ENCODE measurements at places on chromosomes 3 and 15.

- no peak overlapping the region for H3K4me3 ChIP-seq
- H3K4me1 ChIP-seq: peaks cover 7% of the 10 kb centered on the region
- no peak overlapping the region for H3K27ac ChIP-seq
- H3K27me3 ChIP-seq: no peaks in the 10 kb centered on the region
- DNase-seq: no peak
- H3K36me3 ChIP-seq: no peaks in the 10 kb centered on the region
Observed at GRCh38 chr3:7504886-7505775, 644.2 kb downstream of the GRM7 start.

- H3K4me1 ChIP-seq: no peaks in the 10 kb centered on the region
- no peak overlapping the region for H3K4me3 ChIP-seq
- DNase-seq: no peak
Observed at GRCh38 chr3:195877136-195877715, 31.1 kb downstream of the TNK2 start.

DNA sequence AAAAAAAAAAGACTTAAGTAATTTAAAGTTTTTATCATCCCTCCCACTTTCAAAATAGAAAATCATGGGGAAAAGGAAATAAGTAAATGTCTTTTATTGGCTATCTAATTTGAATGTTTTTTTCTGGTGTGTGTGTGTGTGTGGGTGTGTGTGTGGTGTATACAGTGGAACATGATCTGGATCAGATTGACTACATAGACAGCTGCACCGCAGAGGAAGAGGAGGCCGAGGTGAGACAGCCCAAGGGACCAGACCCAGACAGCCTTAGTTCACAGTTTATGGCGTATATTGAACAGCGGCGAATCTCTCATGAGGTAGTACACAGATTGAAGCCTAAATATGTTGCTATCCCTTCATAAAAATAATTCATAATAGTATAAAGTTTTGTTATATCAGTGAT lies 44.5 kb downstream of the LRCH3 start:
- no peak overlapping the region for H3K27ac ChIP-seq
- no peaks in the 10 kb centered on the region for H3K27me3 ChIP-seq
- no peak overlapping the region for H3K4me3 ChIP-seq
- no peak for DNase-seq
- no peaks in the 10 kb centered on the region for H3K4me1 ChIP-seq
- H3K36me3 ChIP-seq: no peaks in the 10 kb centered on the region

DNA sequence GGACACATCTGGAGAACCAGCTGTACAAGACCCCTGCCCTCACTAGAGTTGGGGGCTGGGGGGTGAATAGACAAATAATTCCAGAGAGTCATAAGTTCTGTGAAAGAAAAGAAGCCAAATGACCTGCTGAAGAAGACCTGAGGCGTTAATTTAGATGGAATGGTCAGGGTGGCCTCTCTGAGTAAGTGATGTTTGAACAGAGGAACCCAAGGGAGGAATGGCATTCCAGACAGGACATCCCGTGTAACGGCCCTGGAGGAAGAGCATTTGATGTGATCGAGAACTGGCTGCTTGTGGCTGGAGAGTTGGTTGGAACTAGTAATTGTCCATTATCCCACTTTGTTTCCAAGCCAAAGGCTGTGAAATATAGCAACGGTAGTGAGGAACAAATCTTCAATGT lies 1.7 kb downstream of the NR2C2 start:
- H3K36me3 ChIP-seq: no peaks in the 10 kb centered on the region
- no peak for DNase-seq
- peak overlapping the region; percentile 96 for H3K4me3 ChIP-seq
- H3K27ac ChIP-seq: peak overlapping the region; percentile 96
- H3K27me3 ChIP-seq: no peaks in the 10 kb centered on the region
- peaks cover 31% of the 10 kb centered on the region for H3K4me1 ChIP-seq

- no peak overlapping the region for H3K4me3 ChIP-seq
- H3K4me1 ChIP-seq: peaks cover 31% of the 10 kb centered on the region
- H3K27ac ChIP-seq: peak overlapping the region; percentile 53
- no peak for DNase-seq
Observed at GRCh38 chr3:48268936-48269561, 28.1 kb downstream of the ZNF589 start.

GRCh38 chr15:74776821-74777768 lies 4.8 kb upstream of the CSK start:
- no peak overlapping the region for H3K4me3 ChIP-seq
- no peak overlapping the region for H3K27ac ChIP-seq
- no peaks in the 10 kb centered on the region for H3K36me3 ChIP-seq

- H3K27me3 ChIP-seq: no peaks in the 10 kb centered on the region
- no peak for DNase-seq
- no peak overlapping the region for H3K4me3 ChIP-seq
- no peak overlapping the region for H3K27ac ChIP-seq
- H3K4me1 ChIP-seq: no peaks in the 10 kb centered on the region
- no peaks in the 10 kb centered on the region for H3K36me3 ChIP-seq
Observed at GRCh38 chr3:150094150-150094933, 123.6 kb upstream of the PFN2 start.

GRCh38 chr3:98945101-98945524 lies 43.6 kb upstream of the DCBLD2 start:
- no peak for DNase-seq
- no peak overlapping the region for H3K4me3 ChIP-seq
- H3K27me3 ChIP-seq: no peaks in the 10 kb centered on the region
- no peaks in the 10 kb centered on the region for H3K36me3 ChIP-seq
- H3K4me1 ChIP-seq: no peaks in the 10 kb centered on the region

- H3K4me1 ChIP-seq: no peaks in the 10 kb centered on the region
- no peaks in the 10 kb centered on the region for H3K27me3 ChIP-seq
- H3K36me3 ChIP-seq: no peaks in the 10 kb centered on the region
- DNase-seq: no peak
- no peak overlapping the region for H3K4me3 ChIP-seq
Observed at GRCh38 chr3:25902586-25902985, 112.7 kb downstream of the OXSM start.

DNA sequence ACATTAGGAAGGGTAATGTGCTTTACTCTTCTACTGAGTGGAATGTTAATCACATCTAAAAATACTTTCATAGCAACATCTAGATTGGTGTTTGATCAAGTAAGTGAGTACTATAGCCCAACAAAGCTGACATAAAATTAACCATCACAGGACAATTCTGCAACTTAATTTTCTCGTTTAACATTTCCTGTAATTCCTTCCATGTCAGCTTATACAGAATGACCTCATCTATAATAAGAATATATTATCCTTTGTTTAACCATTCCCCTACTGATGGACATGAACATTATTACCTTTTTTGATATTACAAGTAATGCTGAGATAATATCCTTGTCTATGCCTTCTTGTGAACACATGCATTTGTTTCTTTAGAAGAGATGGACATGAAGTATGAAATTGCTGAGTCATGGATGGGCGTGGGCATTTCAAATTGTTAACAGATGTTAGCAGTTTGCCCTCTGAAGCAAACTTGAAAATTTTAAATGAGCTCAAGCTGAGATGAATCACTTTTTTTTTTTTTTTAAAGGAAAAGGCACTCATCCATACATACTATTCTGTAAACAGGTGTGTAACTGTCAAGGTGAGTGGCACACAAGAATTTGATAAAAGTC lies 85.1 kb downstream of the OXNAD1 start:
- no peak overlapping the region for H3K27ac ChIP-seq
- no peak overlapping the region for H3K4me3 ChIP-seq
- H3K36me3 ChIP-seq: no peaks in the 10 kb centered on the region
- no peaks in the 10 kb centered on the region for H3K27me3 ChIP-seq

DNA sequence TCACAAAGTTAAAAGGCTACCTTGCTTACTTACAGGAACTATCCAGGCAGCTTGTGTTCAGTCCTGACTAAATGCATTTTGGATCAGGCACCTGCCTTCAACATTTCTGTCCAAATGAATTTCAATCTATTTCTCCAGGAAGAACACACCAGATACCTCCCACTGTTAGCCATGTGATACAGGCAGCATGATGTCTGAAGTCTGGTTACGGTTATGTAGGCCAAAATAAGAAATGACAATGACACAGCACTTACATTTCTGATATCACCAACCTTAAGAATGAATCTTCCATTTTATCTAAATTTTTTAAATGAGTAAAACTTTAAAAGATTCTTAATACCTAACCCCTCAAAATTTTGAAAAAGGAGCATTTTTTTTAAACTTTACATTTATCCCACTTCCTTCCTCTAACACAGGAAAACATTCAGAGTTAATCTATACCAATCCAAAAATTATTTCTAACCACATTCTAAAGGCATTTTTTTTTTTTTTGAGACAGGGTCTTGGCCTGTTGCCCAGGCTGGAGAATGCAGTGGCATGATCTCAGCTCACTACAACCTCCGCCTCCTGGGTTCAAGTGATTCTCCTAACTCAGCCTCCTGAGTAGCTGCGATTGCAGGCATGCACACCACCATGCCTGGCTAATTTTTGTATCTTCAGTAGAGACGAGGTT lies at the start of gene MAP4:
Gene MAP4 (minus strand): TSS at position 116 of the 673 bp plus-strand sequence. CDS start 17,556 bp downstream, outside the sequence.
- no peaks in the 10 kb centered on the region for H3K36me3 ChIP-seq
- no peak within 1 kb of the TSS for H3K4me3 ChIP-seq
- no peaks in the 10 kb centered on the region for H3K27me3 ChIP-seq
- no peak for DNase-seq
- peaks cover 67% of the 10 kb centered on the region for H3K4me1 ChIP-seq

- H3K27ac ChIP-seq: peak within 1 kb of the TSS; percentile 85
- DNase-seq: no peak
- no peaks in the 10 kb centered on the region for H3K36me3 ChIP-seq
- peaks cover 13% of the 10 kb centered on the region for H3K4me1 ChIP-seq
- H3K4me3 ChIP-seq: peak within 1 kb of the TSS; percentile 50
Observed at GRCh38 chr15:65304381-65305149, at the start of gene RNU5B-1. Gene RNU5B-1 (plus strand): TSS chr15:65304677.

DNA sequence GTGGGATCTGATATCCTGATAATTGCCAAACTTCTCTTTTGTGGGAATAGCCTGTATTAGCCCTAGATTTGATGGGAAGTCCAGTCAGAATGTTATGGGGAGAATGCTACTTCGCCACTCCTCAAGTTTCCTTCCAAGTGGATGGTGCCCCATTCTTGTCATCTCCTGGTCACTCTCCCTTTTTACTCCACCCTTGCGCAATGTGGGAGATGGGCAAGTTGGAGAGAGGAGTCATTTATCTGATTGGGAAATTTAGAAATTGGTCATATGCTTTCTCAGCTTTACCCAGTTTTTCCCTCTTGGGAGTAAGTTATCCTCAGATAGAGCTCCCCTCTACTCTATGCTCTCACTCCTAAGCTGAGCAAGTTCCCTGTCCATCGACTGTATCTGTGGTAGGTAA lies 14.4 kb downstream of the FANCD2OS start:
- DNase-seq: no peak
- H3K36me3 ChIP-seq: no peaks in the 10 kb centered on the region
- no peak overlapping the region for H3K4me3 ChIP-seq

DNA sequence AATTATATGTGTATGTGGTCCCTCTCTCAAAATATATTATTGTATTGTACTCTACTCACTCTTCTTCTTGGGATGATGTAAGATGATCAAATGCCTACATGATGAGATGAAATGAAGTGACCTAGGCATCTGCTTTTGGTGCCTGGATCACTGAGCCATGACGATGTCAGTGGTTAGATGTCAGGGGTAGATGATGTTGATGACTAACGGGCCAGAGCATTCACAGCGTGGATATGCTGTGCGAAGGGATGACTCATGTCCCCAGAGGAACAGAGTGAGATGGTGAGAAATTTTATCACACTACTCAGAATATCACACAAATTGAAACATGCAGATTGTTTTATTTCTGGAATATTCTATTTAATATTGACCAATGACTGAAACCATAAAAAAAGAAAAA lies 233.9 kb upstream of the CADM2 start:
- no peaks in the 10 kb centered on the region for H3K27me3 ChIP-seq
- no peaks in the 10 kb centered on the region for H3K4me1 ChIP-seq
- DNase-seq: no peak
- H3K27ac ChIP-seq: no peak overlapping the region
- no peak overlapping the region for H3K4me3 ChIP-seq

DNA sequence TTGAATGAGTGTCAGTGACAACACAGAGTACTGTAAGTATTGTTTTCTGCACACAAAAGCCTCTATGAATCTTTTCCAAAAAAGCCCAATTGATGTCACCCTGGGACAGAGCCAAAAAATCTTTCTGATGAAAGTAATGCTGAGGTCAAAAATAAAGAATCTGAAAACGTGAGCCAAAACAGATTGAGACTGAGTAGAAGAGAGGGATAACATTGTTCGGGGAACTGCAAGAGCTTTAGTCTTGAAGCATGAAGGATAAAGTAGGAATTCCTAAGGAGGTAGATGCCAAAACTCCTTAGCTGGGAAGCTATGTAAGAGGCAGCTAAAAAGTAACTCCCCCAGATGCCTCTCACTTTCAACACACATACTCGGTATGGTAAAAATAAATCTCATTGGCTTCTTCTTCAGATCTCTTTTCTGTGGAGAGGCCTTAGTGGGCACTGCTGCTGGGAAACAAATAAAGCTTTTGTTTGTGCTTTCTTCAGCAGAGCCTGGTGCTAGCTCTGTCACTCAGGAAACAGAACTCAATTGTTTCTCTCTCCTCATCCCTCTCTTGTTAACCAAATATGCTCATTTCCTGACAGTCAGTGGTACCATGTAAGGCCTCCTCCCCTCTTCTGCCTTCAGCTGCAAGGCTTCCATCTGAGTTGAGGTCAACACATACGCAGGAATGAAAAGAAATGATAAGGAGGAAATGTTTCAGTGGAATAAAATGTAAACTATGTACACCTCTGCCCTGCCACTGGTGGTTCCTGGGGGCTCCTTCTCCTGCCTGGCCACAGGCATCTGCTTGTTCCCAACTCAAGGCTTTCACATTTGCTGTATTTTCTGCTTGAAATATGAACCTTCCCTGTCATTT lies 58.1 kb downstream of the CD200 start:
- H3K4me1 ChIP-seq: peaks cover 18% of the 10 kb centered on the region
- H3K27ac ChIP-seq: peak overlapping the region; percentile 74
- DNase-seq: no peak
- no peaks in the 10 kb centered on the region for H3K36me3 ChIP-seq
- no peaks in the 10 kb centered on the region for H3K27me3 ChIP-seq

DNA sequence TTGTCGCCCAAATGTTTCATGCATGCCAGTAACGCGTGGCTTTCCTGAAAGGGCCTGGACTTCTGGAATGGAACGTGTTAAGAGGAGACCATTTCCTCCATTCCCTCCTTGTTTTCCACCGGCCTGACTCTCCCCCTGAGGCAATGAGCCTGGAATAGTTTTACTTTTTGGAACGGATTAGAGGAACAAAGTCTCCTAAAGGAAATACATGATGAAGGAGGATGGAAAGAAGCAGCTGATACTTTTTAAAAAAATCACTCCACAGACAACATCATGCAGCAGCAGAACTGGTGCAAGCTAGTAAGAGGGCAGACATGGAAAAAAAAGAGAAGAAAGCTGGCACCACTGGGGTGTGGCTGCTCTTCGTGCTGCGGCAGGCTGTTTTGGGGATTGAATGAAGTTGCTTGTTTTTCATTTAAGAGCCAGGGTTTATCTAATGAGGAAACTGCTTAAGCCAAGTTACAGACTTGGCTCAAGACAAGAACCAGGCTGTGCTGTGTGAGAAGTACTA lies 3.6 kb upstream of the KBTBD12 start:
- peaks cover 21% of the 10 kb centered on the region for H3K4me1 ChIP-seq
- no peak overlapping the region for H3K4me3 ChIP-seq
- no peaks in the 10 kb centered on the region for H3K27me3 ChIP-seq
- H3K27ac ChIP-seq: peak overlapping the region; percentile 64
- no peaks in the 10 kb centered on the region for H3K36me3 ChIP-seq

Data from vagina (tissue), 2 donors.